ENCODE measurements at places on chromosomes 13 and 19.

DNA sequence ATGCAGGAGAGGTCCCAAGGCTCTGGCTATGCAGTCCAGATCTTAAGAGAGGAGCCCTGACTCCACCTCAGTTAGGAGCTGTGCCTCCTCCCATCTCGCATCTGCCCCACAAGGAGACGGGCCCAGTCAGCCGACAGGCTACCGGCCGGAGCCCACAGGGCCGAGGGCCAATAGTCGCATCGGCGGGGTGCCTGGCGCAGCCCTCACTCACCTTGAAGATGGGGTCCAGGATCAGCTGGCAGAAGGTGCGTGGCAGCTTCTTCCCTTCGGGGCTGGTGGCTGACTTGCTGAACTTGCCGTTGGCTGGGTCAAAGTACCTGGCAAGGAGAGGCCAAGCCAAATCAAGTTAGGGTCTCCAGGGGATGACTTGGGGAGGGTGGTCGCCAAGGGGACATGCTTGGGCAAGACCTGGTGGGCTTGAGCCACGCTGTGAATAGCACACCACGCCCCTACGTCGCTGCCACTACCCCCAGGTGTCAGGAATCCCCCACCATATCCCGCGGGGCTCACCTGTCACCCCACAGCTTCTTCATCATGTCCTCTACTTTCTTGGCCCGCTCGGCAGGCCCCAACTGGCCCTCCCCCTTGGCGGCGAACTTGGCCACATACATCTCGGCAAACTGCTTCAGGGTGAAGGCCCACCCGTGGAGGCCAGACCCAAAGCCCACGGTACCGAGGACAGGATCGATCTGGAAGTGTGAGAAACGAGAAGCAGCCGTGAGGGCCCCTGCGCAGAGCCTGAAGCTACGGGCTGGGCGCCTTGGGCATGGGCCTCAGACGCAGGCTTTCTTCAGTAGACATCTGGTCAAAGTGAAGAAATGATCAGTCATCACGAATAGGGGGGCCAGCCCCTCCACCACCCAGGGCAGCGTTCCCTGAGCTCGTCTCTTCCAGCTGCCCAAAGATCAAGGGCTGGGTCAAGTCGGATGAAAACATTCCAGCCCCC lies 3.3 kb downstream of the EEF2 start:
- peaks cover 71% of the 10 kb centered on the region for H3K36me3 ChIP-seq
- no peak for DNase-seq
- no peaks in the 10 kb centered on the region for H3K27me3 ChIP-seq
- H3K27ac ChIP-seq: no peak overlapping the region

GRCh38 chr13:43245374-43245964 lies 222.1 kb downstream of the DNAJC15 start:
- DNase-seq: no peak
- H3K4me3 ChIP-seq: no peak overlapping the region
- no peaks in the 10 kb centered on the region for H3K27me3 ChIP-seq
- H3K36me3 ChIP-seq: no peaks in the 10 kb centered on the region
- H3K27ac ChIP-seq: no peak overlapping the region
- no peaks in the 10 kb centered on the region for H3K4me1 ChIP-seq

GRCh38 chr19:6543866-6544347 lies 13.1 kb downstream of the TNFSF9 start:
- no peak for DNase-seq
- no peak overlapping the region for H3K27ac ChIP-seq
- peaks cover 2% of the 10 kb centered on the region for H3K27me3 ChIP-seq
- H3K4me1 ChIP-seq: no peaks in the 10 kb centered on the region

DNA sequence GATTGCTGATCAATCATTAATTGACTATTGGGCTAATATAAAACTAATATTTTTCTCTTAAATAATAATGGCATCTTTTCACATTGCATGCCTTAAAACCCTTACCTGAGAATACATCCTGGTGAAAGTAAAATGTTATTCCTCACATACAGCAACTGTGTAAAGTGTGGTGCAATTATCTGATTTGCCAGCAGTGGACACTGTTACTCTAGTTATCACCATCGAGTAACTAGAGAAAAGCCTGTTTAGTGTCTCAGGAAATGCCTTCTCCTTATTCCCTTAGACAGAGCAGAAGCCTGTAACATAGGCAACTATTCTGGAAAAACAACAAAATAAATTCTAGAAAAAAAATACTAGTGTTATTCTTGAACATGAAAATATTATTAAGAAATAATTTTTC lies 459.8 kb downstream of the FGF14 start:
- DNase-seq: no peak
- H3K36me3 ChIP-seq: no peaks in the 10 kb centered on the region
- no peak overlapping the region for H3K27ac ChIP-seq
- no peaks in the 10 kb centered on the region for H3K4me1 ChIP-seq
- H3K4me3 ChIP-seq: no peak overlapping the region
- no peaks in the 10 kb centered on the region for H3K27me3 ChIP-seq

DNA sequence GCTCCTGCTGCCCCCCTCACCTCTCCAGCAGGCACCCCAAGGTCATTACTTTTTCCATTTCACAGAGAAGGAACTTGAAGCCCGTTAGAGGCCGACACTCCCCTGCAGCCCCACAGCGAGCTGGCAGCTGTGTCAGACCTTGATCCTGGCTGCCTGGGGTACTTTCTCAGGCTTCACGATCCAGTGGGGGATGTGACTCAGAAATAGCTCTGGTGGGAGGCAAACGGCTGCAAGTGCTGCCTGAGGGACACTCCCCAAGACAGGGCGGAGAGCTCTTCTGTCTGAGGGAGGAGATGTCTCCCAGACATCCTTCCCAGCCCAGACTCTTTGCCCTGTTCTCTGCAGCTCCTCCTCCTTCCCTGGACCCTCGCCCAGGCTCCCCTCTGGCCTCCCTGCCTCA lies 4.8 kb downstream of the TSKS start:
- H3K4me1 ChIP-seq: no peaks in the 10 kb centered on the region
- no peak overlapping the region for H3K27ac ChIP-seq
- DNase-seq: no peak
- H3K36me3 ChIP-seq: no peaks in the 10 kb centered on the region
- no peaks in the 10 kb centered on the region for H3K27me3 ChIP-seq

DNA sequence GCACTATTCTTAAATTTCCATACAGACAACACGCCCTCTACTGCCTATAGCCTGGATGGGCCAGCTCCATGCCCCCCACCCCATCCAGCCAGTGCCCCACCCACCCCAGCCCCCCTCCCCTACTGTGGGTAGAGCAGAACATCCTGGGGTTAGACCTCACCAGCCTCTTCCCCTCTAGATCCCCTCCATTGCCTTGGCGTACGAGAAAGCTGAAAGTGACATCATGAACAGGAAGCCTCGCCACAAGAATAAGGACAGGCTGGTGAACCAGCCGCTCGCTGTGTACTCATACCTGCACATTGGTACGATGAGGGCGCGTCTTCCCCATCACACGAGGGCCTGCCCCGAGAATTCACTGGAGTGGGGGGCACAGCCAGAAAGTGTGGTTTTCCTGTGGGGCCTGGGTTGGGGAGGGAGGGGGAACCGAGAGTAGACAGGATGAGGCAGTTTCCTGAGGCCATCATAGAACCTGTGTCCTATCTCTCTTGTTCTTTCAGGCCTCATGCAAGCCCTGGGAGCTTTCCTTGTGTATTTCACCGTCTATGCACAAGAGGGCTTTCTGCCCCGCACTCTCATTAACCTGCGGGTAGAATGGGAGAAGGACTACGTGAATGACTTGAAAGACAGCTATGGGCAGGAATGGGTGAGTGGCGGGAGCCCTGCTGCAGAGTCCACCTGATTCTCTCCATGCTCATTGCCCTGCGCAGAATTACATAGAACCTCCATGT lies 29.1 kb downstream of the ATP12A start:
- peaks cover 3% of the 10 kb centered on the region for H3K4me1 ChIP-seq
- no peak for DNase-seq
- no peaks in the 10 kb centered on the region for H3K36me3 ChIP-seq
- no peaks in the 10 kb centered on the region for H3K27me3 ChIP-seq
- no peak overlapping the region for H3K4me3 ChIP-seq
- H3K27ac ChIP-seq: no peak overlapping the region
